ENCODE measurements at places on chromosomes 4 and X. TPM values are rescaled to one million over a fixed set of nuclear protein-coding genes. Genes with fewer than 3 reads are reported as not detected.

DNA sequence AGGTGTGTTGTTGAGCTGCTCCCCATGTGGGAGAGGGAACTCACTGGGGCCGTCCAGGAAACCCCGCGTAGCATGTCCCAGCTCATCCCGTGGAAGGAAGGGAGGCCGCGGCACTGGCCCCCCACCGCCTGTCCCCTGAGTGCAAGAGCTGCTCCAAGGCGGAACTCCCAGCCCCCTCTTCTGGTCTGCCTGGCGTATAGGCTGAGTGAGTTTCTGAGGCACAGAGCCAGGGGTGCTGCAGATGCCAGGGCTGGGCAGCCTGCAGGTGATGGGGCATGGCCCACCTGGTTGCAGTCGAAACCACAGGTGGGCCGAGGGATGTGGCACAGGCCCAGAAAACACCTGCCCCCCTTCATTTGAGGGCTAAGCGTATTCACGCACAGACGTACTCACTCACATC lies 49.6 kb downstream of the ABLIM2 start:
- peaks cover 2% of the 10 kb centered on the region for H3K27me3 ChIP-seq
- no peak overlapping the region for H3K4me3 ChIP-seq
- DNase-seq = no peak
- H3K36me3 ChIP-seq = no peaks in the 10 kb centered on the region

DNA sequence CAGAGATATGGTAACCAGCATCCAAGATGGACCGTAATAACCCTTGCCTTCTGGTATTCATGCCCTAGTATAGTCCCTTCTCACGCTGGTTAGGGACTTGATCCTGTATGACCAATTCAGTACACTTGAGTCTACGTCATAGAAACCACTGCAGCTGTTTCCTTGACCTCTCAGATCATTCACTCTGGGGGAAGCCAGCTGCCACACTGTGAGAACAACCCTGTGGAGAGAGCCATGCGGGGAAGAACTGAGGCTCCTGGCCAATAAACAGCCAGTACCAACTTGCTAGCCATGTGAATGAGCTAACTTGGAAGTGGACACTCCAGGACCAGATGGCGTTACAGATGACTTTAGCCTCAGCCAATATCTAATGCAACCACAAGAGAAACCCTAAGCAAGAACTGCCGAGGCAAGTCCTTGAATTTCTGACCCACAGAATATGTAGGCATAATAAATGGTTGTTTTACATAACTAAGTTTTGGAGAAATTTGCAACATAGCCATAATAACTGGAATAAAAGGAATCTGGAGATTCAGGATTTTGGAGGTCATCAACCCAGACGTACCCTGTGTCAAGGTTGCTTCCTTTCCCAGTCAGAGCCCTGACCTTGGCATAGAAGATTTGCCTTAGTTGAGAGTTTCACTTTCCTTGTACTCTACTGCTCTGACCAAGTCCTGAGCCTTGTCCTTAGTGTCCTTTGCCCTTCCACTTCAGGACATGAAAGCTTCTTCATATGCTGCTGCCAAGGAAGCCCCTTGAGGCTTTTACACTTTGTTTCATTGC lies 87.3 kb upstream of the ZNF81 start:
- H3K4me3 ChIP-seq = no peak overlapping the region
- DNase-seq = no peak
- H3K36me3 ChIP-seq = no peaks in the 10 kb centered on the region

DNA sequence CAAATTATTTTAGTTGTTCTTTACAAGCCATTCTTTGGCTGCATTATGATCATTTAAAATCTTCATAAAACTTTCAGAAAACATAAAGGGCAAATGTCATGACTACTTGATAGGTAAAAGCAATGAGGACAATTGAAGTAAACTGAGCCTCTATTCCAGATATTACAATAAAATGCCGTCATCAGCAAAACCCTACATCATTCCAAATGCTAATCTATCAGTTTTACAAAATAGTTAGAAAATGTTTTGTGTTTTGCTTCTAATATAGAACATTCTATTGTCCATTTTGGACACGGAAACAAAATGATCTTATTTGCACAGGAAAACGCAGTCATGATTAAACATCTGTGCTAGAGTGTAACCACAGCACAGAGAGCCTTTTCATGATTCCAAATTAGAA lies 1330.6 kb upstream of the ADGRL3 start:
- no peaks in the 10 kb centered on the region for H3K4me1 ChIP-seq
- no peak overlapping the region for H3K27ac ChIP-seq
- no peak overlapping the region for H3K4me3 ChIP-seq
- no peaks in the 10 kb centered on the region for H3K27me3 ChIP-seq

C4orf51 gene
- total RNA-seq = not detected

DNA sequence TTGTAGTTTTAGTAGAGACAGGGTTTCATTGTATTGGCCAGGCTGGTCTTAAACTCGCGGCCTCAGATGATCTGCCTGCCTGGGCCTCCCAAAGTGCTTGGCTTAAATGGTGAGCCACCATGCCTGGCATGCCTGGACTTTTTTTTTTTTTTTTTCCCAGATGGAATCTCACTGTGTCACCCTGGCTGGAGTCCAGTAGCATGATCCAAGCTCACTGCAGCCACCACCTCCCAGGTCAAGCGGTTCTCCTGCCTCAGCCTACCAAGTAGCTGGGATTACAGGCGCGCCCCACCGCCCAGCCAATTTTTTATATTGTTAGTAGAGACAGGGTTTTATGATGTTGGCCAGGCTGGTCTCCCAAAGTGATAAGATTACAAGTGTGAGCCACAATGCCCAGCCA lies 8.4 kb downstream of the UBE2K start:
- peak overlapping the region; percentile 4 for H3K27ac ChIP-seq
- no peak for DNase-seq
- peaks cover 14% of the 10 kb centered on the region for H3K36me3 ChIP-seq
